ENCODE measurements at places on chromosomes 4 and X. TPM values are rescaled to one million over a fixed set of nuclear protein-coding genes. Genes with fewer than 3 reads are reported as not detected.

Gene TMEM271
- 0.14 TPM for polyA plus RNA-seq

Gene FAT4
- polyA plus RNA-seq, result 29.4 TPM

Gene PPP4R3C
- polyA plus RNA-seq, result not detected

Gene DOK7
- polyA plus RNA-seq, result 3.4 TPM

Gene COX7B2
- not detected for polyA plus RNA-seq

GRCh38 chr4:162241857-162242256 is 78.1 kb upstream of the FSTL5 start:
- no peak for DNase-seq

- no peak for DNase-seq
Measured at GRCh38 chr4:39166177-39166576, 16.2 kb upstream of the WDR19 start.

- DNase-seq, result no peak
Measured at GRCh38 chr4:172202480-172203076, 389.4 kb downstream of the GALNTL6 start.

- no peak for DNase-seq
Measured at GRCh38 chr4:119744580-119744979, 116.0 kb upstream of the PDE5A start.

GRCh38 chr4:145635630-145636029 is 16.4 kb downstream of the MMAA start:
- no peak for DNase-seq

DNA sequence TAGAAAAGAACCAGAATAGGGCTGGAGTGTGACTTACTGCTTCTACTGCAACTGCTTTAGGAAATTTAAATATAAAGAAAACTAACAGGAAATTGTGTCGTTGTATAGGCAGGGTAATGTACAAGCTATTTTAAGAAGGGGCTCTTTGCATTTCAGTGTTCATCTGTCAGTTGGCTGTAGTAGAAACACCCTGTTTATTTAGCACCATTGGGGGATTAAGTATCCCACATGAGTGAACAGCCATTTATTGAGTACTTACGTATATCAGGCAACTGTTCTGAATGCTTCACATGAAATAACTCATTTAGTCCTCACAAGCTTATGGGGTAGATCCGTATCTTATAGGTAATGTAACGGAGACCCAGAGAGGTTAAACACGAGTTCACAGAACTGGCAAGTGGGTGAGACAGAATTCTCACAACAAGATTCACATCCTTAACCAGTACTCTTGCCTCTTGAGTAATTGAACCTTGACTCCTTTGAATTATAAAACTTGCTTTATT is 23.9 kb downstream of the STIM2 start:
- DNase-seq, result no peak

GRCh38 chrX:13009273-13009672 is 34.4 kb downstream of the TMSB4X start:
- DNase-seq, result no peak

GRCh38 chrX:115665122-115665521 is 104.1 kb downstream of the PLS3 start:
- DNase-seq, result no peak

DNA sequence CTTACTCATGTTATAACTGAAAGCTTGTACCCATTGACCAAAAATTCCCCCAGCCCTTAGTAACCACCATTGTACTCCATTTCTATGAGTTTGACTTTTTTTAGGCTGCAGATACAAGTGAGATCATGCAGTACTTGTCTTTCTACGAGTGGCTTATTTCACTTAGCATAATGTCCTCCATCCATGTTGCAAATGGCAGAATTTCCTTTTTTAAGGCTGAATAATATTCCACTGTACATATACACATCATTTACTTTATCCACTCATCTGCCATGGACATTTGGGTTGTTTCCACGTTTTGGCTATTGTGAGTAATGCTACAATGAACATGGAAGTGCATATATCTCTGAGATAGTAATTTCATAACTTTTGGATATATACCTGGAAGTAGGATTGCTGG is 10.4 kb downstream of the RBM3 start:
- no peak for DNase-seq

DNA sequence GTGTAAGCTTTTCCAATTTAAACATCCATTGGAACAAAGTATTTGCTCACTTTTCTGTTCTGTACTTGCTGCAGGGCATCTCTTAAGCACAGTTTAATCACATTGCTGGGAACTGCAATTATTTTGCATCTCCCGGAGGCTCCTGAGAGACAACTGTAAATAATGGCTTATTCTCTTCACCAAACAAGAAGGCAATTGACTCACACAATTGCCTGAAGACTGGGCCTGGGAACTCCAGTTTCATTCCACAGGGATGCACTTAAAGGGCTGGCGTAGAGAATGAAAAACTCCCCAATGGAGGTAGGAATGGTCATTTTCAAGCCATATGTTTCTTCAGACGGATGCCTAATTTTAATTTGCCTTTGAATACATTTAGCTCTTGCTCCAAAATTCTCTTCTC is 29.5 kb downstream of the TFDP3 start:
- no peak for DNase-seq

- no peak for DNase-seq
Measured at GRCh38 chr4:128483816-128484215, 196.2 kb upstream of the PGRMC2 start.

DNA sequence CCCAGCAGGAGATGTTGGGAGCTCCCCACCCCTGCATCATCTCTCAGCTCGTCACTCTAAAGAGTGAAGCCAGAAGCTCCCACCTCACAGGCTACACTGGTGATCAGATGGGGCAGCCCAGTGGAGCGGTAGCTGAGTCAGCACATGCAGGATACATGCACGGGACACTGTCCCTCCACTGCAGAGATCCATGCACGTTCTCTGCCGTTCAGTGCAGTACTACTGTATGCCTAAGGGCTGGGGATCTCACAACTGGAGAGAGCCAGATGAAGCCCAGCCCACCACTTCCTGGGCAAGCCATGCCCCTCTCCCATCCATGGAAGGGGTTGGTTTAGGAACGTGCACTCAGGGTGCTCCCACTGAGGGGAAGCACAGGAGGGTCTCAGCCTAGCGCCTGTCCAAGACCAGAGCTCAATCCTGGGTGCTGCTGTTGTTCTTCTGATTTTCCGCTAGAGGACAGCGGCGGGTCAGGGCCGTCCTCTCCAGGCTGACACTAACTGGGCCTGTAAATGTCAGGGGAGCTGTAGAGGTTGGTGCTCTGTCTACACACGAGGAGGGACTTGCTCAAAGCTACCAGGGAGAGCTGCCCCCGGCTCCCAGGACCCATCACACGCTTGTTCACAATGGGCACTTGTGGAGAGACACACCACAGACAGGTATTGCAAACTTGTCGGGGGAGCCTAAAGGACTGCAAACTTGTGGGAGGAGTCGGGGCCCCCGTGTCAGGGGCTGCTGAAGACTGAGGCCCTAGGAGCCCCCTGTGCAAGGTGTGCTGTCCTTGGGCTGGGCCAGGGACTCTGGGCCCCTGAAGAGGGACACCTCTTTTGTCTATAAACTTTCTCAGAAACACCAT is 18.2 kb upstream of the ABLIM2 start:
- DNase-seq, result no peak

DNA sequence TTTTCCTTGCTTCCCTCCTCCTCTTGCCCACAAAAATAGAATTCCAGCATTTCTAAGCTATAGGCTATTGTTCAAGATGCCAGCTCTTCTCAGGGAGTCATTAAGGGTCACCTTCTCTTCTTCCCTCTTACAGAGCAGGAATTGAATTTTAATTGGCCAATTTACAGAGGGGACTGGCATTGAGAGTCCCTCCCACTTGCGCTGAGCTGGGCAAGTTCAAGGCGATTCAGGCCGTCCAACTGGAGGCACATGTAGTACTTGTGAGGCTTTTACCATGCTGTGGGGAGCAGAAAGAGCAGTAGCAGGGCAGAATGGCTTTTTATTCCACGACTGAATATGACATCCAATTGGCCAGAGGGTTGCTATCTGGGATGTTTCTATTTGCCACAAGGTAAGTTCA is 181.9 kb downstream of the SOWAHB start:
- DNase-seq, result no peak

DNA sequence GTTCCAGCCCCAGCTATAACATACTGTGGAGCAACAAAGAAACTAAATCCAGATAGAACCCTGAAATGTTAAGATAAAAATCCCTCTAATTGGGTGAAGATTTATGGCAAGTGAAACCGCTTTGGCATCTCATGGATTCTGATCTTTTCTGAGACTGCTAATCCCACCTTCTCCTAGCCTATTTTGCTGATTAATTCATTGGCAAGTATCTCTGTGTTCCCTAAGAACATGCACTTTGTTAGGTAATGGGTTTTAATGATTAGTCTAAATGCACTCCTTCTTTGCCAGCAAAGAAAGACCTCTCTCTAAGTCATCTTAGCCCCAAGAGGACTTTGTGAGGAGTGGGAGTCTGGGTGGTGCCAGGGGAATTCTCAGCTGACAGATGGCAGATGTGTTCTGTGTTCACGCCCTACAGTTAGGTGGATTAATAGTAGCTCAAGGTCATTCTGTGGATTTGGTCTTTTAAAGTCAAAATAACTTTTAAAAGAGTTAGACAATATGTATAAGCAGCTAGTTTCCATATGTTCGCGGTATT is 171.3 kb downstream of the UNC5C start:
- DNase-seq, result no peak

DNA sequence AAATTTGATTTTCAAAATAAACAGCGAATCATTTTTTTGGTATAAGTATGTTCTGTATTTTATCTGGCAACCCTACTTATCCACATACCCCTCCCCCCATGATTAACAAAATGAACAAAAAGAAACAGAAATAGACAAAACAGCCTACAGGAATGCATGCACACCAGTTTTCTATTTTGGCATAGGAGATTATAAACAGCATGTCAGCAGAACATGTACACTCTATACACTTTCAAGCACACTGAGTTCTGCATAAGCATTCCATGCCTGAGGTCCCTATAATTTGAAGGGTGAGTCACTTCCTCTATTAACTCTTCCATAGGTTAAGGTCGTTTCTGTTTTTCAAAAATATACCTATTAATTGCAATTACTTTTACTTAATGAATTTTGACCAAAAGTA is 28.0 kb upstream of the ZNF280C start:
- DNase-seq, result no peak

DNA sequence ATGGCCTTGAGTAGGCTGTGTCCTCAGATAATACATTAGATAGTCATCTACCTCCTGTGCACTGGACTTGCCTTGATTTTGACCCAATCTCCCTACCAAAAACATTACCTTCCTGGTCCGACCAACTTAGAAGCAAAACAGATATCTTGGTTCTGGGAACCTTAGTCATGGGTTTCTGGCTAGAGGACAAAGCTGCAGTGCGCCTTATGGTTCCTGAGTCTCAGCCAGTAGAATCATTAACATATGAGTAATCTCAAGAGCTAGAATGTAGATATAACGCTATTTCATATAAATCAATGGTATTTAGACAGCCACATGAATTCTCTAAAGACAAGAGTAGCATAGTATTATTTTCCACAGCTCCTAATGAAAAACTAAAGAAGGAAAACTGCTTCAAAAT is 83.1 kb downstream of the GRIA3 start:
- DNase-seq, result no peak

DNA sequence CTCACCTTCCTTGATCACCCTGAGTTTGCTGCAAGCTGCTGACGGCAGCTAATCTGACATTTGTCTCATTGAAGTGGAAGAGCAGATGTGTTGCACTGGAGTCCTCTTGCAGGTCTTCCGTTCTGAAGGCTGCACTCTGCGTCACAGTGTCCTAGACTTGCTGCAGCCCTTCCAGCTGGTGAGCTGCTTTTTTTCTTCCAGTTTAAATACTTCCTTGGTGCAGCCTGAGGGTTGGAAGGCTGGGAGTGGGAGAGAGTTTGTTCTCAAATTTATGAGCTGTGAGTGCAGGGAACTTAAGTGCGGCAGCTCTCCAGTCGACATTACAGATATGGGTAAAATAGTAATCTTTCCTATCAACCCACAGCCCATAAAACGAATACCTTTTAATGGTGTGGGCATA is 303.6 kb upstream of the FAT1 start:
- no peak for DNase-seq

- no peak for DNase-seq
Measured at GRCh38 chr4:170374770-170375169, 285.0 kb upstream of the AADAT start.

- no peak for DNase-seq
Measured at GRCh38 chr4:104915864-104916263, 230.8 kb upstream of the TET2 start.

DNA sequence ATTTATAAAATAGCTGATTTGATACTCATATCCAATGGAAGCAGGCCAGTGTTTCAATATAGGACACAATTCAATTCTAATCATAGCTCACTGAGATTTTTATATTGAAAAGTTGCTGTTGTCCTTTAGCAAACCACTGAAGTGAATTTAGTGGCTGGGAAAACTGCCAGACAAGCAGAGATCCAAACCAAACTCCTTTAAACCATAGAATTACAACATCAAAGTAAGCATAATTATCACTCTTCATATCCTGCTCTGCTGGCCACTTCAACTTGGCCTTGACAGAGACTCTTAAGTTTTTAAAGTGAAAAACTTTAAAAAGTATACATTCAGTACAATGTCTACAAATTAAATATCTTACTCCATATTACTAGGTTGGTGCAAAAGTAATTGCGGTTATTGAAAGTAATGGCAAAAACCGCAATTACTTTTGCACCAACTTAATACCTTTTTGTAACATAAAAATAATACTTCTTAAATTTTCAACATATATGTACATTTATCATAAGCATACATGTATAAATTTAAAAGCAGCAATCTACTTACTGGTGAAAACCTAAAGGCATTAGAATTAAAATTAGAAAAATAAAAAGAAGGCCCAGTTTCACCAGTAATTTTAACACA is 433.0 kb downstream of the PCDH10 start:
- no peak for DNase-seq

GRCh38 chr4:186027405-186027804 is 41.6 kb upstream of the TLR3 start:
- DNase-seq, result no peak

- no peak for DNase-seq
Measured at GRCh38 chrX:19070555-19070994, 51.7 kb downstream of the ADGRG2 start.

GRCh38 chr4:157217708-157218107 is 2.8 kb upstream of the GRIA2 start:
- DNase-seq, result no peak

- DNase-seq, result no peak
Measured at GRCh38 chrX:139113708-139114107, 402.2 kb upstream of the FGF13 start.

DNA sequence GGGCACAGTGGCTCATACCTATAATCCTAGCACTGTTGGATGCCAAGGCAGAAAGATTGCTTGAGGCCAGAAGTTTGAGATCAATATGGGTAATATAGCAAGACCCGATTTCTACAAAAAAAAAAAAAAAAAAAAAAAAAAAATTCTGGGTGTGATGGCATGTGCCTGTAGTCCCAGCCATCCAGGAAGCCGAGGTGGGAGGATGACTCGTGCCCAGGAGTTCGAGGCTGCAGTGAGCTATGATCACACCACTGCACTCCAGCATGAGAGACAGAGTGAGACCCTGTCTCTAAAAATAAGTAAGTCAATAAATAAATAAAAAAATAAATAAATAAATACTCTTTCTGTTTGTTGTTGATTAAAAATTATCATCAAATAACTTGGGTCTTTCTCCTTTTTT is 62.4 kb upstream of the BMPR1B start:
- no peak for DNase-seq
